ENCODE measurements at places on chromosomes 2 and 18.

DNA sequence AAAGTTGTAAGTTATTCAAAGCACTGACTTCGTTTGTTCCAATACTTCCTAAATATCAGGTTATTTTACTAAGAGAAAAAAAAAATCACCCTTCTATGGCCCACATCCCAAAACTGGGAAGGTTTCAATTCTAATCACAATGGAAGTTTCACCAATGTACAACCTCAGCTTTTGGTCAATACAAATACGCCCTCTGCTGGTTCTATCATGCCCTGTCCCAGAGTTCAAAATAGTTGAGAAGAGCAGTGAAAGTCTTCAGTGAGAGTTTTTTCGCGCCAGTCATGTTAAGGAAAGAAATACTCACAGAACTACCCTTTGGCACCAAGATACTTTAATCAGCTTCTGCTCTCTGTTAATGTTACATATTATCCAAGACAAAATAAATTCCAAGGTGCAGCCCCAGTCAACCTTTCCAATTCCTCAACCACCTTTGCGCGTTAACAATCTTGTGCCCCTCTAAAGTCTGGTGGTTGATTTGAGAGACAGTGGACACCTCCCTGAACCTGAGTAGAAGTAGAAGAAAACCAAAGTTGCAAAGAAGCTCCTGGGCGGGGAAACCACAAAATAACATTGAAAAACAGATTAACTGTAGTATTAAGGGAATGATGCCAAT is 59.9 kb downstream of the SUMO1 start:
- DNase-seq, result peak; percentile 71

- DNase-seq, result no peak
Observed at GRCh38 chr2:12293874-12294273, 422.9 kb upstream of the TRIB2 start.

DNA sequence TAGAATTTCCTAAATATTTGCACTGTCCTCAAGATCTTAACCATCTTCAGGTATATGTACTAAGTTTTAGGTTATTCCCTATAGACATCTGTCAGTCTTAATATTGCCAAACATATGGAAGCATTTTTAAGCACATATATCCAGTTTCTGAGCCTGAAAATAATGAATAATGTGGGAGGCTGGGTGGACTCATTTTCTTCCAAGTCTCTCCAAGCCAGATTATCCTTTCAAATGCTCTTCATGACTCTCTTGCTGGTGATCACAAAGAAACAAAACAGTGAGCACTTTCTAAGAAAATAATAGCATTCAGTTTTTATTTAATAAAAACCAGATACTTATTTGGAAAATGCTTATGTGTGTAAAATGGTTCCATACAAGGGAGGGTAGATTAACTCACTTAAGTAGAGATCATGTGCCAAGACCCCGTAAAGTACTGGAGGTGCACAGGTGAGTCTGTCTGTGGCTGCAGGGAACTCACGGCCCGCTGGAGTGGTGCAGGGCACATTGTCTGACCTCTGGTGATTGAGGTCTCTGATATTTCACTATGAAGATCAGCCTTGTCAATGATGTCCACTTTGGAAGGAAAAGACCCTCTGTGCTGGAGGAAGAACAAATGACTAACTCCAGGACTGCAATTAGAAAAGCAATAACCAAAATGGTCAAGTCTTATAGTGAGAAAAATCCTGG is 161.6 kb downstream of the TMEM18 start:
- DNase-seq, result no peak

DNA sequence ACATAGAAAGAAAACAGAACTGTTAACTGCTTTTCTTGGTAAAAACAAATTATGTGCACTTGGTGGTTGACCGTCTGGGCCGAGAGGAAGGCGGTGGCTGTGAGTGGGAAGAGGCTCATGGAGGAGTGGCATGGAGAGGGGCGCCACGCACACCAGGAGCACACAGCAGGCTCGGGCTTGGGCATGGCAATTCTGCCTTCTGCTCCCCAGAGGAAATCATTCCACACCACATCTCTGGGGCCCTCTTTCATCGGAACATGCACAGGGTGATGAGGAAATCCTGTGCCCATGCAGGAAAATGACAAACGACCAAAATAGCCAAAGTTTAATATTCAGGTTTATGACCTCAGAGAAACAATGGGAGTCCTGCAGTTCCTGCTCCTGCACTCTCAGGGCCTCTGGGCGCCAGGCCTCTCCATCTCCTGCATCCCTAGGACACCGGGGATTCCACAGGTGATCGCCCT is 26.4 kb downstream of the WDFY1 start:
- no peak for DNase-seq

DNA sequence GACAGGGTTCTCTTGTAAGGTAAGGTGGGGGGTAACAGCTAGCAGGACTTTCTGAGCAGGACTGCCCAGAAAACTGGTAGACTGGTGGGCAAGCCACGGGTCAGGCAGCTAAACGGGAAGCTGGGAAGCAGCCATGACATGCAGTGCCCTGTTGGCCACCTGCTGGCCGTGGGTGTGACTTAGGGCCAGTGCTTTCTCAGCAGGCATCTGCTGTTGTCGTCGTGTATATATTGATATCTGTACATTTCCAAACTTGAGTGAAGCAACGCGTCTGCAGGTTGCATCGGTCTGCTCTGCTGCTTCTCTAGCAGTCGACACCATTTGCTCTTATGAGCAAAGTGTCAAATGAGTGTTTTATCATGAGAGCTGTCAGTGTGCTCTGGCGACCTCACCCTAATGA is 31.0 kb downstream of the COA5 start:
- DNase-seq, result no peak

- DNase-seq, result no peak
Observed at GRCh38 chr2:156657809-156658208, 221.6 kb downstream of the GPD2 start.

DNA sequence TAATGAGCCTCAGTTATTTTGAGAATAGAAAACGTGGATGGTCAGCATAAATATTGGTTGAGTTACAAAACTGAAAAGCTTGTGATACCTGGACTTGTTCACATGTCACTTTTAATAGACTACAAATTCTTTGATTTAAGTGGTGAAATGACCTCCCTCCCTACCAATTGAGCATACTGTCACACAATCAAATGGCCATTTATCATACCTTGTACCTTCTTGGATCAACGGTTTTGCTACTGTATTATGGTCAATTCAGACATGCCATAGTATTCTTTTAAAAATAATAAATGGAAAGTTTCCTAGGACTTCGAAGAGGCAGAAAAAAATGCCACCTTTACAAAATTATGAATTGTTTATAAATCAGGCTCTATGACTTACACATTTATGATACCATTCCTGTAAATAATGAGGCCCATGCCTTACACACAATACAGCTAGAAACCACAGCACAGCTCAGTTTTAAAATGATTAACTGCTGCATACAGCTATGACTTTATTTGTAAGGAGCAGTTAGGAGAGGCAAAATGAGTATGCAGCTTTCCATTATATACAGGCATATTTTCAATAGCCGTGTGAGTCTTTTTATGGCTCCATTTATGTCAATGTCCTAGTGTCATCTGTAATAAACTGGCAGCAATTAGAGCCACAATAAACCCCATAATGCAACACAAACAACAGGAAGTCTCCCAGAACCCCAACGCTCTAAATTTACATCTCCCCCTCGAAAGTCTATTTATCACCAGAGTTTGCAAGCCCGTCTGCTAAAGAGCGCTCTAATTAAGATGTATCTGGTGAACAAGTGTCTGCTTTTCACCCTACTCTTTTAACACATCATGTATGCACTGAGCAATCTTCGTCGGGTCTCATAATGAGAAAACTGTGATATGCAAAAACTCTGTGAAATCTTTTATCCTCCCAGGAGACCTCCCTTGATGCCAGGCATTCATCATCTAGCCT is 176.1 kb downstream of the ZNF521 start:
- peak; percentile 93 for DNase-seq

DNA sequence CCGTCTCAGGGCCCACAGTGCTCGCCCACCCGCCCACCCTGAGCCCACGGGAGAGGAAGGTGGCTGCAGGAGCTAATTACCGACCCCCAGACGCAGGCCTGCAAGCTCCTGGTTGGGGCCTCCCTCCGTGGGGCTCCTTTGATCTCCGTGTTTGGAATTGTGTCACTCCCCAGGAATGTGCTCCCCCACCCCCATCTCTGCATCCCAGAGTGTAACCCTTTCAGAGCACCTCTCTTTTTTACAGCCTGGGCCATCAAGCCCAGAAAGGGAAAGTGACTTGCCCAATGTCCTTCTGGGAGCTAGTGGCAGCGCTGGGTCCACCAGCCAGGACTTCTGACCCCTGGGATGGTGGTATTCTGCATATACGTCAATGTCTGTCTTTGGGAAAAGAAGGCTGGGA is 335.1 kb downstream of the CYRIA start:
- no peak for DNase-seq

- no peak for DNase-seq
Observed at GRCh38 chr18:47968721-47969120, 38.3 kb upstream of the SMAD2 start.

GRCh38 chr18:37956902-37957301 is 391.3 kb upstream of the CELF4 start:
- no peak for DNase-seq

GRCh38 chr2:163646687-163647086 is 89.1 kb downstream of the FIGN start:
- peak; percentile 98 for DNase-seq

- no peak for DNase-seq
Observed at GRCh38 chr2:152055366-152056108, 43.3 kb downstream of the CACNB4 start.

GRCh38 chr18:23548275-23548674 is 38.0 kb downstream of the NPC1 start:
- DNase-seq, result no peak

DNA sequence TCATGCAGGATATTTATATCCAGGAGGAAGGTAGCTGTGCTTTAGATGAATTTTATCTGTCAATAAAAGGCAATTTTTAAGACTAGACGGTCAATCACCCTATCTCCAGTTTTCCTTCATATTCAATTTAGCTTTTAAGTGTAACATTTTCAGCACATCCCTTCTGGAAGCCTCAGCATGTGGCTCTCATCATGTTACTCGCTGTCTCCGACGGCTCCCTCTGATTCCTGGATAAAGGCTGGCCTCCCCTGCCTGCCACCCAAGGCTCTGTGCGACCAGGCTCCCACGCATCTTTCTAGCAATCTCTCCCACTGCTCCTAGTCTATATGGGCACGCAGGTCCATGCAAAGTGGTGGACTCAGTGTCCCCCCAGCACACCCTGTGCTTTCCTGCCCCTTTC is 84.5 kb downstream of the MEP1B start:
- no peak for DNase-seq

- no peak for DNase-seq
Observed at GRCh38 chr2:123912171-123912570, 112.9 kb upstream of the CNTNAP5 start.

DNA sequence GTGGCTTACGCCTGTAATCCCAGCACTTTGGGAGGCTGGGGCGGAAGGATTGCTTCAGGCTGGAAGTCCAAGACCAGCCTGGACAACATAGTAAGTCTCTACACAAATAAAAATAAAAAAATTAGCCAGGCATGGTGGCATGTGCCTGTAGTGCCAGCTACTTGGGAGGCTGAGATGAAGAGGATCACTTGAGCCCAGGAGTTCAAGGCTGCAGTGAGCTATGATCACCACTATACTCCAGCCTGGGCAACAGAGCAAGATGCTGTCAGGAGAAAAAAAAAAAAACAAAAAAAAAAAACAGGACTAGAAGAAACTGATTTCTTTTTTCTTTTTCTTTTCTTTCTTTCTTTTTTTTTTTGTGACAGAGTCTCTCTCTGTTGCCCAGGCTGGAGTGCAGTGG is 13.6 kb downstream of the SPDYA start:
- no peak for DNase-seq

- DNase-seq, result peak; percentile 37
Observed at GRCh38 chr2:229921101-229921891, 513 bp downstream of the TRIP12 start.

GRCh38 chr2:130355578-130356431 is at the start of gene PTPN18:
PTPN18 (plus strand) TSS chr2:130356056; CDS start chr2:130356108, 52 bp downstream.
- DNase-seq, result peak; percentile 64

DNA sequence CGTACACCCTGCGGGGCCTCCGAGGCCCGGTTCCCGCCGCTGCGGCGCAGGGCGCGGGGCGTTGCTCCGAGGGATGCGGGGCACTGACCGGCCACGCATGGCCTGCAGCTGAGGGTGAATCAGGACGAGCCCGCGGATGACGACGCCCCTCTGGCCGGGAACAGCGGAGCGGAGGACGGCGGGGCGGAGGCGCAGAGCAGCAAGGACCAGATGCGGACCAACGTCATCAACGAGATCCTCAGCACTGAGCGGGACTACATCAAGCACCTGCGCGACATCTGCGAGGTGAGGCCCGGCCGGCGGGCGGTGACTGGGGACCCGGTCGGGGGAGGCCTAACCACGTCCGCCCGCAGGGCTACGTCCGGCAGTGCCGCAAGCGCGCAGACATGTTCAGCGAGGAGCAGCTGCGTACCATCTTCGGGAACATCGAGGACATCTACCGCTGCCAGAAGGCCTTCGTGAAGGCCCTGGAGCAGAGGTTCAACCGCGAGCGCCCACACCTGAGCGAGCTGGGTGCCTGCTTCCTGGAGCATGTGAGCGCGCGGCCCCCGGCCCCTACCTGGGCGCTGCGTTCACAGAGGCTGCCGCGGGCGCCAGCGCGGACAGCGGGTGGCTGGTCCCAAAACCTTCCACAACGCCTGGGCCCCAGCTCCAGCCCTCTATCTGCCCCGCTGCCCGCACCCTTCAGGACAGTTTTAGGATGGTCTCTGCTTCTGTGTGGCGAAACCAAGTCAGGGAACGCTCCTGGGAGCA is 53.2 kb downstream of the FAM168B start:
- no peak for DNase-seq

DNA sequence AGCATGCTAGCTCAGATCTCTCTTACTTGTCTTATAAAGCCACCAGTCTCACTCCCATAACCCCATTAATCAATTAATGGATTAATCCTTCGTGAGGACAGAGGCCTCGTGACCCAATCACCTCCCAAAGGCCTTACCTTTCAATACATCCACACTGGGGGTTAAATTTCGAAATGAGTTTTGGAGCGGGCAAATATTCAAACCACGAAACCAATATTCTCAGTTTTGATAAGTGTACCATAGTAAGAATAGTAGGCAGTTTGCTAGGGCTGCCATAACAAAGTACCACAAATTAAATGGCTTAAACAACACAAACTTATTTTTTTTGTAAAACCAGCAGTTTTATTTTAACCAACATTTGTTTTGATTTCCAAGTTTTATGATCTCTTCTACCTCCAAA is 15.2 kb downstream of the HIBCH start:
- DNase-seq, result no peak

DNA sequence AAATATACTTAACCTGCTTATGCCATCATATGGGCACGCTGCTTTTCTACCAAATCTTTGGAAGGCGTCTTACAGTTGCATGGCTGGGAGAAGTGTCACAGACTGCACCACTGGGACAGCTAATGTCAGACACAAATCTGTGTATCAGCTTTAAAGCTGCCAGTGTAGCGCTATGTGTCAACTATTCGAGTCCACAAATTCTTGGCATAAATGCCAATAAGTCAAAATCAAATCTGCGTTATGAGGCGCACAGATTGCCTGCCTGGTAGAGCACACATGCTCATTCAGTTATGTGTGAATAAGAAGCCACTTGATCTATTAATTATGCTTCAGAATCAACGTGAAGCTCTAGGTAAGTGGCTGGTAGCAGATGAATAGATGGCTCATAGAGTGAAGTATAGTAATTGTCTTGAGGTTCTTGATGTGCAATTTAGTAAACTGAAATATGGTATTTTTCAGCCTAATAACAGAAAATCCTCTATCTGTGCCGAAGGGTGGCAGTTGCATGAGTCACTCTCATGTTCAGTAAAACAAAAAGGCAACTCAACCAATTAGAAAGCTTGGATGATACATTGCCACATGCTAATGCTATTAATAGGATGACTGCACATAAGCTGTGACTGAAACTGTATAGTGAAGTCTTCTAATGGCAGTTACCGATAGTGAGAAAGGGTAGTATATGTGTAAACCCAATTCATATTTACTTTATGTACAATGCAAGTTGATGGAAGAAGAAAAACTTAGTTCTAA is 52.0 kb downstream of the DCC start:
- DNase-seq, result no peak

All from NCI-H748 treated with DMSO at 0.1 percent for 48 hours (cell line).